ENCODE measurements at places on chromosomes 12 and 14.

- no peak for DNase-seq
These were observed 25.5 kb upstream of the FBXO34 start for GRCh38 chr14:55245657-55246268.

GRCh38 chr14:65421201-65421981 lies 8.9 kb downstream of the FUT8 start:
- DNase-seq = no peak

- DNase-seq = no peak
These were observed 284.6 kb upstream of the NPAS3 start for GRCh38 chr14:32654106-32654505.

DNA sequence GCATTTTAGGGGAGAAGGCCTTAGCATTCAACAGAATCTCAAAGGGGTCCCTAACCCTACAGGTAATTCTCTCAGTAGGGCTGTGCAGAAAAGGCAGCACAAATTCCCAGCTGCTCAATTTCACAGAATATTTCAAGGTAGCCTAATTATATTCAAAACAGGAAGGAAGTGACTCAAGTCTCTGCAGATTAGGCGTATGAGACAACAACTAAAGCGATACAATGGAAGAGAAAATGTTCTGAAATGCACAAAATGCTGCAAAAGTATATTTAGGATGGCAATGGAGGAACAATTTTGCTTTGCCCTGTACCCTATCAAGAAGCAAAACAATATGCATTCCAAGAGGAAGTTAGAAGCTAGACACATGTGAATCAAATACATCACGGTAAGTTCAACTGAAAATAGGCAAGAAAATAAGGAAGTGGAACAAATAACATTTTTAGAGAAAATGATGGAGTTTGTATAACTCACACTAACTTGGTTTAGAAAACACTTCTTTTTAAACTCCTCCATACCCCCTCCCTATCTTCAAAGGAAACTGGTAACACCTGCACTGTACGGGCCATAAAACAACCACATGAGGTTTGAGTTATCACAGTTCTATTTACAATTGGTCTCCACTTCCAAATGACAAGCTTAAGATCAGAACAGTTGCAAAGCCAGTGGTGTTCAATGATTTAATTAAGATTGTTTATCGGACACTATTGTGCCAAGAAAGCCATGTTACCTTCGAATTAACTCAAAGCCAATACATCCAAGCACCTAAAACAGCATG lies 1.6 kb downstream of the GIT2 start:
- DNase-seq = no peak

DNA sequence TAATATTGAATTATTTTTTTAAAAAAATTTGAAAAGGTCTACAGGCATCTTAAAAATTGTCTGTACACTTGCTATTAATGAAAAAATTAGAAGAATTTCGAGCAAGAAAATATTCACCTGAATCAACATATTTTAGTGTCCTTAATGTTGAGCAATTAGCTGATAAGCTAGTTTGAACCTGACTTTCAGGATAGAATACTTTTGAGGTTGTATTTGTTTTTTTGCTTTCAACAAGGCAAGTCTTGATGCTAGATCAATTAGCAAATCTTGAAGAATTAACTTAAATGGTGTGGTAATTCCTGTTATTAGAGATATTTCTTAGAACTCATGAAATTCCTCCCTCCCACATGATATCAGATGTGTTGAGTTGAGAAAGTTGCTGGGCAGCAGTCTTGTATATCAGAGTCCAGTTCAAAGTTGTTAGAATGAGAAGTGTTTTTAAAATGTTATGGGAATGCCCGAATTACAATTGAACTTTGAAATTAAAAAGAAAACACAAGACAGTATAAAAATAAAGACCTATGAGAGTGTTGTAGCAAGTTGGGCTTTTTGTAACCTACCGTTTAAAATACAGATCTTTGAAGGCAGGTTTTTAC lies 119.2 kb downstream of the TRMT5 start:
- no peak for DNase-seq

- no peak for DNase-seq
These were observed 6.2 kb upstream of the KRT86 start for GRCh38 chr12:52268212-52268611.

DNA sequence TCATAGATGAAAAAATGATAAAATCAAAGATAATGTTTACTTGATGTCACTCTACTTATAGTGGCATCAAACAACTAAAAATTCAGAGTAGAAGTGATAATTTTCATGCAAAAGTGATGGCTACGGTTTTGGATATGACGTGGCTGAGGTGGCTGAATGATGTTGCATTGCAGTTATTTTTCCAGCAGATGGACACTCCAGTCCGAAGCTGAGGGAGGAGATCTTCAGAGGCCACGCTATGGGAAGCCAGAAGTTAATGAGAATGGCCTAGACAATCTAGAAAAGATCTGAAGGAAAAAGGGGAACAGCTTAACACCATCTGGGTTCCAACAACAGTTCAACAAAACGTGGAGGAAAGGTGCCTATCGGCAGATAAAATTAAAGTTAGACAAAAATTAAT lies 279.8 kb downstream of the SOX5 start:
- DNase-seq = no peak

Data from cortex of kidney (tissue), 1 donor.